ENCODE measurements at places on chromosomes 2 and 18. TPM values are rescaled to one million over a fixed set of nuclear protein-coding genes. Genes with fewer than 3 reads are reported as not detected.

DNA sequence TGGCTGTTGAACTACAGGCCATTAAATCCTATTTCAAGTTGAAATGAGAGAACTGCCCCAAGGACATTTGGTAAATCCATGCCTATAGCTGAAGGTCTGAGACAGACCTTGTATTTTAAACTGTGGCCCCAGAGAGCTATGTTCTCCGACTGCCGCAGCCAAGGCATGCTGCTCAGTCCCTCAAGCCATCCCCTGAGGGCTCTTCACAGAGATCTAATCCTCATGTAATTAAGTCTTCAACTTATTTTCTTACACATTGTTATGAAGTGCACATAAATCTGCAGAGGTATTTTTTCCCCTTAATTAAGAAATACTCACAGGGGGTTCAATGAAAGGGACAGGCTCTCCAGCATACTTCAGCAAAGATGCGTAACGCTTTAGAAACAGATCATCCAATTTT is 50.6 kb downstream of the ABCG8 start:
- H3K27ac ChIP-seq = no peak overlapping the region
- no peak overlapping the region for H3K4me3 ChIP-seq
- no peaks in the 10 kb centered on the region for H3K27me3 ChIP-seq
- no peak for DNase-seq
- H3K4me1 ChIP-seq = no peaks in the 10 kb centered on the region

IL36A gene
- total RNA-seq = 0.99 TPM

NRBP1 gene
- 43.9 TPM for total RNA-seq

DNA sequence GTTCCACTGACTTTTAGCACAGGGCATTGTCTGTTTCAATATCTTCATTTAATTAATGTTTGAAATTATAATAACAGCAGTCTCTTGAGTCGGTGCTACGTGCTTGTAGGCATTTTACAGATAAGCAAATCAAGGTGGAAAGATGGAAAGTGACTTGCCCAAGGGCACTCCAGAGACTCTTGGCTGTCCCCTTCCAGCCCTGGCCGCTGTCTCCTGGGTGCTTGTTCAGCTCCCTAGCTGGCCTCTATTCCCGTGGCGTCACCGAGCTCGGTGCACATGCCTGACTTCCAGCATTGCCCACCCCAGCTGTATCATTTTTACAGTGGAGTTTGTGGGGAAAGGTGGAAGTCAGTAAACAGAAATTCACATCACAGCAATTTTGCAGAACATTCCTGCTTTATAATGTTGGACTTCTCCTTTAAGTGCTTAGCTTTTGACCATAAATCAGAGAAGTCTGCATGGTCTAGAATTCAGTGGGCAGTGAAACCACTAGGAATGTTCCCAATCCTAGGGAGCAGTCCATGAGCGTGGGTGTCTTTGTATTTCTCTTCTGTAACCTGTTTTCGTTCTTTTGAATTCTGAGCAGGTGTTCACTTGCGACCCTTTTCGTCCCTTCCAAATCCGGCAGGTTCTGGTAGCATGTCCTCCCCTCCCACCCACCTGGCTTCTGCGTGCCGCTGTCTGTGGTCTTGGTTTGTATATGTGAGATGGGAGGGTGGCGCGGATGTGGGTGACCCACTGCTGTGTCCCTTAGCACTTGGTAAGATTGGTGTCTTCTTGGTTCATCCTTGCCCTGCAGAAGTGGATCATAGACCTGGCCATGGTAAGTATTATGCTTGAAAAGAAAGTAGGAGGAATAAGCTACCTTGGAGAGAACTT is 8.4 kb downstream of the SLC66A3 start:
- no peak overlapping the region for H3K27ac ChIP-seq
- H3K4me3 ChIP-seq = no peak overlapping the region
- H3K27me3 ChIP-seq = no peaks in the 10 kb centered on the region
- H3K4me1 ChIP-seq = peaks cover 5% of the 10 kb centered on the region
- no peaks in the 10 kb centered on the region for H3K36me3 ChIP-seq
- no peak for DNase-seq

NT5C1B gene
- total RNA-seq = not detected

DYSF gene
- 9.2 TPM for total RNA-seq

IL18R1 gene
- total RNA-seq = 7.5 TPM

GATA6 gene
- 0.47 TPM for total RNA-seq

LRP1B gene
- total RNA-seq = 0.28 TPM

DNA sequence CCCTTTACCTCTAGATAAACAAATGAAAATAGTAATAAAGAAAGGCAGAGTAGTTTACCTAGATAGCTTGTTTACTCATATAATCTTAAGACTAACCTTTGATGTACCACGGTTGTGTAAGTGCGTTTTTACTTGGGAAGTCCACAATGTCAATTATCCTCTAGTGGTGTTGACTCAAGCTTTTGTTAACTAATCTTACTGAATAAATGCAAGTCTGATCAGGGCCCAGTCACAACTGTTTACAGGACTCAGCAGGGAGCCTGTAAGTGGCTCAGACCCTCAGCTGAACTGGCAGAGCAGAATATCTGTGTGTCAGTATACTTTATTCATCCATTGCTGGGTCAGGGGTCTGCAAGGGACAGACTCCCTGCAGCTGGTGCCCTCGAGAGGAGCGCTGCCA is 98.1 kb upstream of the ACAA2 start:
- H3K4me1 ChIP-seq = no peaks in the 10 kb centered on the region
- no peaks in the 10 kb centered on the region for H3K27me3 ChIP-seq
- no peaks in the 10 kb centered on the region for H3K36me3 ChIP-seq
- H3K27ac ChIP-seq = no peak overlapping the region
- H3K4me3 ChIP-seq = no peak overlapping the region
- DNase-seq = no peak

CDKL4 gene
- total RNA-seq = 0.99 TPM
